ENCODE measurements at places on chromosomes 5 and 9.
A peak's percentile ranks its signal among the peaks of the same experiment; 100 is the strongest.

- DNase-seq, result no peak
Observed at GRCh38 chr5:115838885-115839518, 2.4 kb downstream of the ATG12 start.

- no peak for DNase-seq
Observed at GRCh38 chr9:109733690-109734089, 46.3 kb upstream of the PALM2AKAP2 start.

DNA sequence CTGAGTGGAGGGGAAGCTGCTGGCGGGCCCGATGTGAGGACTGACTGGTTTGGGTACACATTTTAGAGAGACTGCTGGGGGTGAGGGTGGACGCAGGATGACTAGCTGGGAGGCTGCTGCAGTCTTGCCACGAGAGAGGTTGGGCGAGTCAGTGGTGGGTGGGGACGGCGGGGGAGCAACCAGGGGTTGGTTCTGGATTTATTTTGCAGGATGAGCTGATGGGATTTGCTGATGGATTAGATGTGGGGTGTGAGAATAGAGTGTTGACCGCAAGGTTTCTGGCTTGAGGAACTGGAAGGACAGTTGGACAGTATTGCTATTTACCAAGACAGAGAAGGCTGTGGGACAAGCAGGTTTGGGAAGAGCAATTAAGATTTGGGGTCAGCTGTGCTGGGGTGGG lies 5.8 kb upstream of the NDST1 start:
- no peak for DNase-seq

- DNase-seq, result no peak
Observed at GRCh38 chr5:140965905-140966292, 377 bp upstream of the PCDHAC2 start.

- DNase-seq, result no peak
Observed at GRCh38 chr5:122368510-122369251, 56.6 kb downstream of the SNCAIP start.

GRCh38 chr5:1406681-1407640 lies 38.3 kb downstream of the SLC6A3 start:
- DNase-seq, result no peak

- DNase-seq, result no peak
Observed at GRCh38 chr9:125579030-125579932, 127.7 kb downstream of the MAPKAP1 start.

GRCh38 chr5:131281133-131281867 lies 17.4 kb downstream of the CDC42SE2 start:
- DNase-seq, result no peak

DNA sequence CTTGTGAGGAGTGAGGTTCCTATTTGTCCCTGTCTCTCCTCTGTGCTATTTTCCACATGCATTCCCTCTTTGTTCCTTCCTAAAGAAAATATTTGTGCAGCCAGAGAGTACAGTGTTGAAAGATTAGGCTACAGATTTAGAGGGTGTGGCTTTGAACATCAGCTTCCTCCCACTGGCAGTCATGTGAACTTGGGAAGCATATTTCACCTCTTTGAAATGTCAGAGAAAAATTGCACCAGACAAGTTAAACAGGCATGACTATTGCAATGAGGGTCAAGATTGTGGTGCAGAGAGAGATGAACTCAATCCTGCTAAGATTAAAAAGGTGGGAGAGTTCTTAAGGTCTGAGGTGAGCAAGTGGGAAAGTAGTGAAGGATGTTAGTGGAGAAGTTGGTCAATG lies 641.0 kb downstream of the DNAH5 start:
- DNase-seq, result no peak

DNA sequence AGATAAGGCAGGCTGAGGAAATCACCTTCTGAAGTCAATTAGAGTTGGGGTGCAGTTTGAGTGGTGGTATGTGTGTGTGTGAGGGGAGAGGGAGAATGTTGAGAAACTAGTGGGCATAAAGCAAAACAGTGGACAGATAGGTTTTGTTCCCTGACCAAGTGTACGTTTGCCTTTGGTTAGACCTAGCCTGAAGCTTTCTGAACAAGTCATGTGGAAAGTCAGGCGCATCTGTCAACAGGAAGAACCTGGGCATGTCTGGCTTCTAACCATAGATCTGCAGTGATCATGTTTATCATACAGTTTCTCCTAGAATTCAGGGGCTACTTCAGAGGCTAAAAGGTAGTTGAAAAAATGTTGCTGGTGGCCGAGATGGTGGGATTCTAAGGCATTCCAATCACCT lies 143.2 kb upstream of the PCA3 start:
- no peak for DNase-seq

- DNase-seq, result no peak
Observed at GRCh38 chr5:9198394-9198793, 347.5 kb downstream of the SEMA5A start.

GRCh38 chr9:135315572-135315971 lies 164.0 kb upstream of the PPP1R26 start:
- no peak for DNase-seq

DNA sequence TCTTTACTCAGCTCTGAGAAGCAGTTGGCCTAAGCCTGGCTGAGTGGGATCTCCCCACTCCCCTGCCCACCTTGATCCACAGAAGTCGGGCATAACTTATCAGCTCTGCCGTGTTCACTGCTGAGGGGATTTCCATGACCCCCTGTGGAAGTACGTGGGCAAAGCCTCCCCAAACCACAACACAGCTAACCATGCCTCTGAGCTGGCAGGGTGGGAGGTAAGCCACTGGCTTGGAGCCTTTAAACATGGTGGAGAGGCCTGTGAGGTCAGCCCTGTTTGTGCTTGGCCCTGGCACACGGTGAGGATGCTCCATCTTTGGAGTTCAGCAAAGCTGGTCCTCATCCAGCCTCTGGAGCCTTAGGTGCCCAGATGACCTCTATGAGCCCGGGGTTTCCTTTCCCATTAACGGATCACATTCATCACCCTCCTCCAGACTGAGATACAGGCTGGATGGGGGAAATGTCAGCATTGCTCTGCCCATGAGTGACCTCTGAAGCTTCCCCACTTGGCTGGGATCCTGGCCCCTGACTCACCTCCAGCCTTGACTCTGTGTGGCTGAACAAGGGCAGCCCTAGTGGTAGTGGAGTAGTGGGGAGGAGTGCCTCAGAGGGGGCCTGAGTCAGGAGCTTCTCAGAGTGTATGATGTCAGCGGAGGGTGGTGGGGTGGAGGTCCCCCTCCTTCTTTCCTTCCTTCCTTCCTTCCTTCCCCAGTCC lies 6.2 kb downstream of the PDLIM4 start:
- no peak for DNase-seq

DNA sequence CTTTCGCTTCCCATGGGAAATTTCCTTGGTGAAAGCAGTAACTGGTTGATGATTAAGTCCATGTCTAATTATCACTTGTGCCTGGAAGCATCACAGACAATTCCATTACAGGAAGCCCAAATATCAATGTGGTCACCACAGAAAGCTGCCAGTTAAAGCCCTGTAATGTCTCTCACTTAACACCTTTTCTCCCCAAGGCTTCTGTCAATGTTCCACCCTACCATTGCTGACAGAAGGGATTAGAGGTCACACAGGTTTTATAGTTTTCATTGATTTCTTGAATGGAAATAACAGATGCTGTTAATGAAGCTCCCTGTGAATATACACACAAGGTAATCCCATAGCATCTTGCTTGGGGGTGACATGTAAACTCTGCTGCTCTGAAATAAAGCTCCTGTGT lies 279.2 kb downstream of the COX7C start:
- no peak for DNase-seq

- DNase-seq, result no peak
Observed at GRCh38 chr9:76215066-76215465, 179.2 kb downstream of the RFK start.

GRCh38 chr5:149367249-149367971 lies 9.6 kb downstream of the PCYOX1L start:
- no peak for DNase-seq

- DNase-seq, result no peak
Observed at GRCh38 chr5:125186911-125187375, 440.5 kb upstream of the ZNF608 start.

GRCh38 chr5:7209658-7210057 lies 186.3 kb upstream of the ADCY2 start:
- no peak for DNase-seq

GRCh38 chr5:160760008-160760407 lies 92.0 kb downstream of the ATP10B start:
- DNase-seq, result no peak

- DNase-seq, result no peak
Observed at GRCh38 chr9:137396227-137396626, 26.7 kb downstream of the EXD3 start.

GRCh38 chr5:72509401-72509800 lies 2.2 kb upstream of the ZNF366 start:
- DNase-seq, result peak; percentile 76

DNA sequence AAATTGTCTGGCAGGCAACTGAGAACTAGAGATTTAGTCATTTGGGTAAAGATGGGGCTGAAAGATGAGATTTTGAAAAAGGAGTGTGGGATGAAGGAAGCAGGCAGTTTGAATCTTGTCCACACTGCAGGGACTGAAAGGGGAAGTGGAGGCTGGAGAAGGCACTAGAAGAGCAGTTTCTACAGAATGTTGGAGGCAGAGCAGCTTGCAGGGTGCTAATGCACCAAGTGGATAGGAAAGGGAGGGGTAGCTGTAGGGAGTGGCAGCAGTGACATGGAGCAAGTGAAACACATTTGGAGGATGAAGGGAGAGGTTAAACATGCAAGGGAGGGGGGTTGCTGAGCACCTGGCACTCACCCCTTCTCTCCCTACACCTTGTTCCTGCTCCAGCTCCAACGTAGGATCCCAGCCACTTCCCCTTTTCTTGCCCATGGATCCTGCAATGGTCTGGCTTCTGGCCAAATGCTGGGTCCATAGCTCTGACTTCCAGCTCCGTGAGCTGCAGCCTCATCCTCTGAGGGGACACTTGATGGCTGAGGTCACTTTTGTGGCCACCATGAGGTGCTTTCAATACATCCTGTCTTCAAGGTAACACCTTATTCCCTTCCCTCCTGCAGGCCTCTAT lies 30.0 kb upstream of the FGD3 start:
- no peak for DNase-seq

Measured in Right ventricle myocardium inferior (tissue), 1 donor.